ENCODE measurements at places on chromosomes 5 and 9.
A peak's percentile ranks its signal among the peaks of the same experiment; 100 is the strongest.

DNA sequence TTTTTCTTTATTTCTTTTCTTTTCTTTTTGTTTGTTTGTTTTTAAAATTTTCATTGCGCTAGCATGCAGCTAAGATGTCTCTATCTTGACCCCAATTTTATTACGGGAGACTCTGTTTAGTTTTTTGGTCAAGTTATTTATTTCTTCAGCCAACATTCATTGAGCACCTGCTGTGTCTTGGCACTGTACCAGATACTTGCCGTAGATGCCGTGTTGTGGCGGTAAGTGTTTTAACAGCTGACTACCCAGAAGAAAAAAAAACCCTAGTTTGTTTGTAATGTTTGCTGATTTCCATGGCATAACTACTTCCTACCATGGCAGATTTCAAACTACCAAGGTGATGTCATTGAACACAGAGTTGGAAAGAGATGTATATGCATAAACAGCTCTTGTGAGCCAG is 65.0 kb downstream of the UGCG start:
- no peak for DNase-seq

- peak; percentile 15 for DNase-seq
Observed at GRCh38 chr5:147403651-147404640, 105.9 kb downstream of the DPYSL3 start.

DNA sequence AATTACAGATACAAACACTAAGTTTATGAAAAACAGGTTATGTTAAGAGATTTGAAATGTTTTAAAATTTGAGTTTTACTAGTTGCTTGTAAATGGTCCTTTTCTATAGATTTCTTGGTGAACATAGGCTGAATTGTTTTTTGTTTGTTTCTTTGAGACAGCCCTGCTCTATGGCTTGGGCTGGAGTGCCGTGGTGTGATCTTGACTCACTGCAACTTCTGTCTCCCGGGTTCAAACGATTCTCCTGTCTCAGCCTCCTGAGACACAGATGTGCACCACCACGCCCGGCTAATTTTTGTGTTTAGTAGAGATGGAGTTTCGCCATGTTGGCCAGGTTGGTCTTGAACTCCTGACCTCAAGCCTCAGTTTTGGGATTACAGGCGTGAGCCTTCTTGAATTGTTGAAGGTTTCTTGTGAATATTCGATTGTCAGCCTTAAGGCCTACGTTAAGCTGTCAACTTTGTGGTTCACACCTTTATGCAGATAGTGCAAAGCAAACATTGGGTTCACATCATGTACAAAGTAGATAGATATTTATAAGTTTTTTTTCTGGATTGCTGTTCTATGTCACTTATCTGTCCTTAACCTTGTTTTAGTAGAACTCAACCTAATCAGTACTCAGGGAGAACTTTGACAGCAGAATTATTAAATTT is 26.2 kb downstream of the UHRF2 start:
- no peak for DNase-seq

- DNase-seq: peak; percentile 2
Observed at GRCh38 chr5:126780165-126780827, 3.4 kb downstream of the LMNB1 start.

DNA sequence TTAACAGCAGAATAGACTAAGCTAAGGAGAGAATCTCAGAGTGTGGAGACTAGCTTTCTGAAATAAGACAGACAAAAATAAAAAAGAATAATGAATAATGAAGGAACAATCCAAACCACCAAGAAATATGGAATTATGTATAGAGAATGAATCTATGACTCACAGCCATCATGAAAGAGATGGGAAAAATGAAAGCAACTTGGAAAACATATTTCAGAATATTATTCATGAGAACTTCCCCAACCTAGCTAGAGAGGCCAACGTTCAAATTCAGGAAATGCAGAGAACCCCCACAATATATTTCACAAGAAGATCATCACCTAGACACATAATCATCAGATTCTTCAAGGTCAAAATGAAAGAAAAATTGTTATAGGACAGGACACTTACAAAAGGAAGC is 349.0 kb upstream of the MPDZ start:
- DNase-seq: no peak
